ENCODE measurements at places on chromosomes 1 and 21.
A peak's percentile ranks its signal among the peaks of the same experiment; 100 is the strongest.

DNA sequence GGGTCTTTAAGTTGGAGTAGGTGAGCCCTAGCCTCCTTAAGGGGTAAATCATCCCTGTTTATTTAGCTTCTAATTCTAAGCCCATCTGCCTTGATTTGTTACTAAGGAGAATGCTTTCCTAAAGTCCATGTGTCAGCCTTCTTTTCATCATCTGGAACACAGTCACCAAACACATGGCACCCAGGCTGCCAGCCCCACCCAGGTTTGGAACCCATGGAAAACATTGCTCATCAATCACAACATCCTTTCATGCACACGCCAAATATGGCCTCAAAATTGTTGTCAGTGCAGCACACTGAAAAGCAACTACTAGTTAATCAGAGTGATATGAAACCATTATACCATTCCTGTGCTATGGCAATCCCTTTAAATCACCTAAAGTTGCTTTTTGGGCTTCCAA, 386.7 kb upstream of the ESRRG start:
- DNase-seq = no peak

- no peak for DNase-seq
Measured at GRCh38 chr1:37792943-37793686, 532 bp upstream of the MANEAL start.

- peak; percentile 34 for DNase-seq
Measured at GRCh38 chr1:54220004-54220811, 20.2 kb downstream of the MRPL37 start.

DNA sequence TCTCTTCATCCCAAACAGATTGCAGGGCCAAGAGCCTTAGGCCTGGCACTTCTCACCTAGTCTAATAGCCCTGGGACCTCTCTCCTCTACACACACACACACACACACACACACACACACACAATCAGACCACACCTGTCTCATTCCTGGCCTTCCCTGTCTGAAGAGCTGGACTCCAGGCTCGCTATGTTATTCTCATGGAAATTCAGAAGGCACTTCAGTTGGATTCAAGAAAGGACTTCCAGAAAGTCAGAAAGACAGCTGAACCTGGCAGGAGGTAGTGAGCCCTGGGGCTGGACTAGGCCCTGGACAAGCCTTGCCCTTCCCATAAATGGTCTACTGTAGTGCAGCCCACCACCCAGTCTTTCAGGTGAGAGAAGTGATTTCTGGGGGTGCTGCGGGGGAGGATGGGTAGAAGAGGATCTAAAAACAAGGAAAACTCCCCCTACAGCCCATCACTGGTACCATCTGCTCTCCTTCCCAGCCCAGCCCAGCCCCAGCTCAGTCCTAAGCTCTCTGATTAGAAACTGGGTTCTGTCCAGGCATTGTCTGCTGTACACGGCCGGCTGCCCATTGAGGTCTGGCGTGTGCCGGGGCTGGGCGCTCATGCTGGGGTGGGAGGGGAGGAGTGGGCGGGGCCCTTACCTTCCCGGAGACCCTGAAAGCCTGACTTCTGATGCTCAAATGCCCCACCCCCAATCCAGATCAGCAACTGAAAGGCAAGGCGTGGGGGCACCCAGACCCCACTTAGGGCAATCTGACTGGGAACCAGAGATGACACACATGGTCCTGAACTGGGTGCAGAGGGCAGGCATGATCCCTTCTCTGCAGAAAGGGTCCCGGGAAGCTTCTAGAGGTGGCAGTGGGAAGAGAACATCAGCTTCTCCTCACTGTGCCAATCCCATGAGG, 2.5 kb downstream of the KIF21B start:
- no peak for DNase-seq

- DNase-seq = no peak
Measured at GRCh38 chr1:241323514-241324195, 33.4 kb downstream of the RGS7 start.

GRCh38 chr21:37374027-37374426, 7.5 kb downstream of the DYRK1A start:
- no peak for DNase-seq

DNA sequence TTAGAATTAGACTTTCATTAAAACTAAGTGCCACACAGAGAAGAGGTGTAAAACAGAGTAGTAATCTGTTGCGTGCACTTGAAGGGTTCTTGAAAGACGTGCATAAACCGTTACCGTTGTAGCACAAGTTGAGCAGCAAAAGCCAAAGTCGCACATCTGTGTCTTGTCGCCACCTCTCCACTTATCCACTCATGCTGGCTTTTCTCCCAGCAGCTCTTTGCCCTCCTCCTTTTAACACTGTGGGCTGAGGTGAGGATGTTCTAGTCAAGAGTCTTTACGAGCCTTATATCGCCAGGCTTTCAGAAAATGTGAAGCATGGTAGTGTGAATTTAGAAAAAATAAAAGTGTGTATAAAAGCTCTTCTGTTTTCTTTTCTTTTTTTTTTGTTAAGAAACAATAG, 48.0 kb downstream of the NR5A2 start:
- no peak for DNase-seq

- DNase-seq = peak; percentile 37
Measured at GRCh38 chr1:107991371-107992066, 26.5 kb upstream of the VAV3 start.

DNA sequence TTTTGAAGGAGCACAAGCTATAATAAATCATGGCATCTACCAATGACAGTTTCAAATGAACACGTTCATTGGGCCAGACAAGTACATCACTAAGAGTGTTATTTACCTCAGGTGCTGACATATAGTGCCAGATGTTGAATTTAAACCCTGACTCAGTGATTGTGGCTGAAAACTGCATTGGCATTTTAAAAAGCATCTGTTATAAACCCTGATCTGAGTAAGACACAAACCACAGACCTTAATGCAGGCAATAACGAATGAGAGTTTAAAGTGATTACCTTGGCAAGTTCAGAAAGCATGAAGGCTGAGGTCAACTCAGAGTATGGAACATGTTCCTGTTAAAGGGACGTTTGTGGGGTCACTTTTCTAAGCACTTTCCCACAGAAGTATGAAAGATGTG, 865.1 kb upstream of the TMPRSS15 start:
- DNase-seq = no peak

DNA sequence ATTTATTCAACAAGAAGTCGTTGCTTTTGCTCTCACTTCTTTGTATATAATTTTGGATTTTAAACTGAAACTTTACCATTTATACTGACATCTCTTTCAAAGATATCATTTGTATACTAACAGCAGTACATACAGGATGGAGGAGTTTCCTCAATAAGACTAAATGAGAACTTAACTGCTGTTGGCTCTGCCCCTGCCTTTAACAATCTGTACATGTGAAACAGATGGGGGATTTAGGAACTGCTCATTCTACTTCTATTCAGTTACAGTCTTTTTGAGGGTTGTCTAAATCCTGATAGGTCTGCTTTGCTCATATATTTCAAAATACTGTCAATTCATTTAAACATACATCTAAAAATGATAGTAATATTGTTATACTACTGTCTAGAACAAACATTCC, 663.2 kb downstream of the ADGRL2 start:
- no peak for DNase-seq

GRCh38 chr1:231161667-231162296, at the start of gene TRIM67:
Gene TRIM67 (plus strand): TSS chr1:231162058. CDS start chr1:231162970, 912 bp downstream.
- DNase-seq = no peak

GRCh38 chr1:6464514-6464836, 1.5 kb downstream of the TNFRSF25 start:
- no peak for DNase-seq

- DNase-seq = no peak
Measured at GRCh38 chr1:239354231-239354630, 32.1 kb upstream of the CHRM3 start.

- DNase-seq = no peak
Measured at GRCh38 chr1:167582064-167582463, 28.5 kb upstream of the CREG1 start.

- DNase-seq = no peak
Measured at GRCh38 chr1:180542113-180542837, 16.5 kb upstream of the OVAAL start.

DNA sequence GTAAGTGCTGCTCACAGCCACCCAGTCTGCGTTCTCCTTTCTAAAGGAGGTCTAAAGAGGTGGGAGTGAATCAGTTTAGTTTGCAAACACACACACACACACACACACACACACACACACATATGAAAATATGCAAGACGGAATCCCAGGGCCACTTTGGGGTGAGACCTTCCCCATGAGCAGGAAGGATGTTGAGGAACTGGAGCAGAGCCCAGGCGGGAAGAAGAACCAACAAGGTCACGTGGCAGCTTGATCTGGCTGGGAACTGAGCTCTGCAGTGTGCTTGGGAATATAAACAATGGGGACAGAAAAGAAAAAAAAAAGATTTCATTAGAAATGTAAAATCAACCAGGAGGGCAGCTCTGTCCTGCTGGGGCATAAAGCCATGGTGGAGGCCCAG, 32.6 kb downstream of the OR2G3 start:
- DNase-seq = no peak

- no peak for DNase-seq
Measured at GRCh38 chr1:106022312-106022902, 1034.1 kb upstream of the PRMT6 start.

DNA sequence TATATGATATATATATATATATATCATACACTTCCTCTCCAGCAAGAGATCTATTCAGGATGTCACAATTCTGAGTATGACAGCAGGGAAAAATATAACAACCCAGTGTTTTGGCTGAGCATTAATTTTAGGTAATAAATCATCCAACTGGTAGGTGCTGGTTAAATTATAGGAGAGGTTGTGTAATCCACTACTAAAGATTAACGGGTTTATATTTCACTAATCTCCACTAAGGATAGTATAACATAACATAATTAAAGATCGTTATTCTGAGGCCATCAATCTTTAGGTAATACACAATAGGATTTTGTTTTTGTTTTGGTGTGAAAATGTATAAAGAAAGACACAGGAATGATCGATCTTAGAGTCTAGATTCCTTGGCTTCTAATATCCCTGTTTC, 102.2 kb downstream of the COQ8A start:
- DNase-seq = no peak

DNA sequence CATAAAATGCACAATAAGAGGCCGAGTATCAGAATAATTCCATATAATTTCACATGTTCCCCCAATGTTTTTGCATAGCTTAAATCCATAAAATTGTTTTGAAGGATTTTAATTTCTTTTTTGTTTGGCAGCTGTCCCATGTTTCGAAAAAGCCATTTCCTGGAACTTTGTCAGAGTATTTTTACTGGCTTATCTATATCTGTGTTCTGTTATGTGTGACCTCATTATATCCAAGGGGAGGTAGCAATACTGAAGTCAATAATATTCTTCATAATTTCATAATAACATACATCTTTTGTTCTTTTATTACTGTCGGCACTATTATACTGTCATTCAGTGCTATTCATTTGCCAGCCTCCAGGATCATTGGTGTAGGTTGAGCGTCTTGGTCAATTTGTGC, 9.4 kb upstream of the BACH1 start:
- no peak for DNase-seq

GRCh38 chr21:37762606-37763005, 153.7 kb downstream of the KCNJ6 start:
- no peak for DNase-seq

- no peak for DNase-seq
Measured at GRCh38 chr1:31243501-31244286, 4.0 kb upstream of the NKAIN1 start.

- DNase-seq = no peak
Measured at GRCh38 chr1:7555391-7556185, 215.5 kb upstream of the VAMP3 start.

DNA sequence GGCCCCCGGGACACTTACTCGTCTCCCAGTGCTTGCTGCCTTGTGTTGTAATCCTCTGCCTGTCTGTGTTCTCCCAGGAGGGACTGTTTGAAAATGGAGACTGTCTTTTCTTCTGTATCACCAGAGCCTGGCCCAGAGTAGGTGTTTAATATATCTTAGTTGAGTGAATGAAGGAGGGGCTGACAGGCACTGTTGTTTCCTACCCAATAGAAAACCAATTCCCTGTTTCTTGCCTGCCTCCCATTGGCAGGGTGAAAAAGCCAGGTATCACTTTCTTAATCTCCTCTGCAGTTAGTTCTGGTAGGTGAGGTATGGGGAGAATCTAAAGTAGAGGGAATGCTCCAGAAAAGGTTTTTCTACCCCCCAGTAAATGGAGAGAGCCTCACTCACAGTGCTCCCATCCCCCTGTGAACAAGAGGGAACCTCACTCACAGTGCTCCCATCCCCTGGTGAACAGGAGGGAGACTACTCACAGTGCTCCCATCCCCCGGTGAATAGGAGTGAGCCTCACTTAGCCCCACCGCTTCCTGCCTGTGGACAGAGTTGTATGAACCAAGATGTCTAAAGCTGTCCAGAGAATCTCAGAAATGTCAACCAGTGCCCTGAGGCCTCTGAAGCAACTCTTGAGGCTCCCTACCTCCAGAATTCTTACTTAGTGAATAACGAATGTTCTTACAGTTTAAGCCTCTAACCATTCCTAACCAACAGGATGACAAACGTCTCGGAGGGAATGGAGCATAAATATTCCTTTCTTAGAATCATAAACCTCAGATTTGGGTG, at the start of gene GJA5:
TSS of gene GJA5 (minus strand) at position 122 of the 780 bp plus-strand sequence. CDS start 1,364 bp downstream, outside the sequence.
- DNase-seq = no peak

DNA sequence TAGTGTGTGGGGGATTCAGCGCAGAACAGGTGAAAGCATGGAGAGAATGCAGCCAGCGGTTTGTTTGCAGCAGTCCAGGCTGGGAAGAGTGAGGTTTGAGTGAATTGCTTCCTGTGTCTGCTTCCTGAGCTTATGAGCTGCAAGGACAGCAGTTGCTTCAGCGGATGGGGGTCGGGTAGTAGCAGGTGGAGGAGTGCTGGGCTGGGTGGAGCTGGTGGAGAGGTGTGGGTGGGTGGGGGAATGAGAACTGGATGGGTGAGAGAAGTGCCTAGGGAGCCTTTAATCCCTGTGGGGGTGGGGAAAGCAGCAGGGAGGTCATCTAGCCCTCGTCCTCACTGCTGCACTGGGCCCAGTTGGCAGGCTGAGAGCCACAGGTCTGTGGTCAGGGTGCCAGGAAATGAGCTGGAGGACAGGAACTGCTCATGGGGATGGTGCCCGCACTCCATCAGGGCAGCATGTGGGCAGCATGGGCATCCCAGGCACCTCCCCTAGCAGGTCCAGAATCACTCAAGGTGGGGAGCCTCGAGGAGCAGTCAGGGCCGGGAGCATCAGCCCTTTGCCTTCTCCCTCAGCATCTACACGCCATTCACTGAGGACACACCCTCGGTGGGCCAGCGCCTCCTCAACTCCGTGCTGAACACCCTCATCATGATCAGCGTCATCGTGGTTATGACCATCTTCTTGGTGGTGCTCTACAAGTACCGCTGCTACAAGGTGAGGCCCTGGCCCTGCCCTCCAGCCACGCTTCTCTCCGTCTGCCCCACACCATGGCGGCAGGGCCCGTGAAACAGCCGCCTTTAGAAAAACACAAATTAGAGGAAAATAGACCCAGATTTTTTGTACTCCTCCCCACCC, 14.8 kb downstream of the PSEN2 start:
- DNase-seq = no peak

Measured in GM04503 (cell line).